Hippocampal formation (tissue), 2 donors: ENCODE measurements at places on chromosomes 3 and 15.

GRCh38 chr15:25060472-25060803 is 105.7 kb downstream of the SNRPN start:
- no peak for DNase-seq

DNA sequence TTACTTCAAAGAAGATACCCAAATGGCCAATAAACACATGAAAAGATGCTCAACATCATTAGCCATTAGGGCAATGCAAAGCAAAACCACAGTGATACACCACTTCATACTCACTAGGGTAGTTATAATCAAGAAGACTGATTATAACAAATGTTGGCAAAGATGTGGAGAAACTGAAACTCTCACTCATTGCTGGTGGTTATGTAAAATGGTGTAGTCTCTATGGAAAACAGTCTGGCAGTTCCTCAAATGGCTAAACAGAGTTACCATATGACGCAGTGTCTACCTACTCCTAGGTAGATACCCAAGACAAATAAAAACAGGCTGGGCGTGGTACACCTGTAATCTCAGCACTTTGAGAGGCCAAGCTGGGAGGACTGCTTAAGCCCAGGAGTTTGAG is 3.5 kb upstream of the ZFAND6 start:
- DNase-seq = no peak

- DNase-seq = no peak
These were observed 115.8 kb upstream of the PLCL2 start for GRCh38 chr3:16768956-16769355.

DNA sequence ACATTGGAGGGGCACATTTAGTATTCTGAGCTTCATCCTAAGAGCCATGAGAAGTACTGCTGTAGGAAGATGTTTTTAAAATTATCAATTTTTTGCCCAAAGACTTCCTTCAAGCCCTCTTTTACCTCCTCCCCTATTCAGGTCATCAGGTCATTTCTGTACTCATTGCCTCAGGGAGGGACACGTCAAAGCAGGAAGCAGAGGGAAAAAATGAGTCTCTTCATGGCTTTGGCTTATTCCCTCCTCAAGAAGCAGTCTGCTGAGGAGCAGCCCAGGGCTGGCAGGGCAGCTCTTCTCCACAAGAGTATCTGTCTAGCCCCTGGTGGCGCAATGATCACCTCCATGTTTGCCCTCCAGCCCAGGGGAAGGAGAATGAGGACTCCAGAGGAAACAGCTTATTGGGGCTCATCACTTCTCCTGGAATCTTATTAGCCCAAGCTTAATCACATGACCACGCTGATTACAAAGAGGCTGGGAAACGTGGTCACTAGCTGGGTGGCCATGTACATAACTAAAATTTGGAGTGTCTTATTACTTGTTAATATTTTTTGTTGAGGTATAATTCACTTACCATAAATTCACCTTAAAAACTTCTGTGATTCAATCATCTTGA is 44.2 kb upstream of the GATA2 start:
- no peak for DNase-seq

DNA sequence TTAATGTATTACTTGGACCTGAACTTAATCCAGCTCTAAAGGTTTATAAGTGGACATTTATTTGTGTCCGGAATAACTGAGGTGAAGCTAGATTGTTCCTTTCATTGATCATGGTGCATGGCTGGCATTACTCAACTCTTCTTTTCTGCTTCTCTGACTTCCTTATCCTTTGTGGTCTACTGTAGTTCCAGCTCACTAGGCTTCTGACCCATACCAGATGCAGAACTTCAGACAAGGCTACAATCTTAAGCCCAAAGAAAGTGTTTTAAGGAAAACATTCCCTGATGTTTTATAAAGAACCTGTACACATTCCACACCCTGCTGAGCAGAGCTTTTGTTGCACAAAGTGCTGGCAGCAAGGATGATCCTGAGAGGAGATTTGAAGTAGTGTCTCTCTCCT is 250.8 kb upstream of the TGFBR2 start:
- no peak for DNase-seq

DNA sequence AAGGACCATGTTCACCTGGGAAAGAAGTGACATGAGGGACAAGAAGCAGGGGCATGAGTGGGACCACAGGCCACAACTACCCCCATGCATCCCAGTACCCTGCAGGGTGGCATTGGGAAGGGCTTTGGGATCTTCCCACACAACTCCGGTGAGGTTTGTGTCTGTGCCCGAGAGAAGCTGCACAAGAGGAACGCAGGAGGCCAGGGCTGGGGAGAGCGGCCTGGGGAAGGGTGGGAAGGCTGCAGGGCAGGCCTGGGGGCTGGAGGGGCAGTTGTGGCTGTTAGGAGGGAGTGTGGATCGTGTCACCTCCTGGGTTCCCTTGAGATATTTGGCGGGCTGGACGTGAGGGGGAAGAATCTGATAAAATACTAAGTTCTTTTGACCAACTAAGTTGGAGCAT is 25.3 kb upstream of the MFSD1 start:
- no peak for DNase-seq
